CD8-positive, alpha-beta memory T cell (primary cell): ENCODE measurements at places on chromosomes 3 and 15.

DNA sequence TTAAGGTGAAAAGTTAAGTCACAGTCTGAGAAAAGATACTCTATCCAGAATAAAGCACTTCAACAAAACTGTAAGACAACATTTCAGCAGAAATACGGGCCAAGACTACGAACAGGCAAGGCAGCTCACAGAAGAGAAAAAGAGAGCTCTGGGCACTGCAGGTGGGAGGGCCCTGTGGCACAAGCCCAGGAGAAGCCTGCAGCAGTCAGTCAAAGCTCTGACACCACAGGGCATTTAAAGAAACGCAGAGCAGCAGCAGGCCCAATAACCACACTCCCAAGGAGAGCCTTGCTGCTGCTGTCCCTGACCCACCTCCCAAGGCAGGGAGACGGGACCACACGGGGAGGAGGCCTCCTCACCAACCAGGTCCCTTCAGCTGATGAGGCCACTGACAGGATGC lies 19.2 kb downstream of the CHSY1 start:
- DNase-seq: no peak

GRCh38 chr3:126439968-126440708 lies 35.6 kb downstream of the ZXDC start:
- no peak for DNase-seq

- DNase-seq: no peak
Measured at GRCh38 chr3:43883729-43884396, 193.1 kb downstream of the ABHD5 start.

- no peak for DNase-seq
Measured at GRCh38 chr3:121895121-121895520, 920 bp downstream of the SLC15A2 start.

DNA sequence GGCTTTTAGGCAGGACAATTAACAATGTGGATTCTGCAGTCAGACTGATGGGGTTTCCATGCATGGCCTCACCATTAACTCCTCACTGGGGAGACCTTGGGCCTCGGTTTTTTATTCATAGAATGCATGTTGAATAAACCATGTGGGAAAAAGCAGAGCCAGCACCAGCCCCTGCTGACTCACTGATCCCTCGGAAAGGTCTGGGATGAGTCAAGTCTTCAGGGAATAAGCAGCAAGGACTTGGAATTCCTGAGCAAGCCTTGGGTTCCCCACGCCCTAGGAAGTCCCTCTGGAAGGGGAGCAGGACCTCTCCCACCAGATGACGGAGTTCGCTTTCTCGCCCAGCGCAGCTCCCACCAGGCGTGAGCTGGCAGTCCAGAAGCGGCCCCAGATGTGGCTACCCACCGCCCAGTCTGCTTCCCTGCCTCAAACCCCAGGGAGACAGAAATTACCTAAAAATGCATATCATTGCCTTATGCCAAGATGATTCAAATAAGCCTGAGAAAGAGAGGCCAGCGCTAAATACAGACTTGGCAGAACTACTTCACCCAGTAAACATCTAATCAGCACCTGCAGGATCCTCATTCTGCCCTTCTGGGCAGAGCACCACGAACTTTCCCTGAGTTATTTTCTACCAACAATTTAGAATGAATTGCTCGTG lies 45.4 kb downstream of the BTD start:
- no peak for DNase-seq

DNA sequence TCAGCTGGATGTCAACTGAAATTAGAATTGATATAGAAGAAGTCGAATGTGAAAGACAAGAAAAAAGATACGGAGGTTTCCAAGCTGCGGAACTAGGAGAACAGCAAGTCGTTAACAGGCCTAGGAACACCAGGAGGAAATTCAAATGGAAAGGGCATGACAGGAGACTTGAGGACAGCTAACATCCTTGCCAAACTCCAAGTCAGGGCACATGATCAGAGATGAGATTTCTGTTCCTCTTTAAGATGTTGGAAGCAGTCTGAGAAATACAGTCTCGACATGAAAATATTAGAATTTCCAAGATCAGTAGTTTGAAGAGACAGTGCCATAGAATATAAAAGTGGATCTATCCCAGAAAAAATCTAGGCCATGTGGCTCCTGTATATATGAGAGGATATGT lies 5.0 kb downstream of the MYO5A start:
- no peak for DNase-seq

- DNase-seq: no peak
Measured at GRCh38 chr15:77696871-77697270, 64.2 kb upstream of the LINGO1 start.

DNA sequence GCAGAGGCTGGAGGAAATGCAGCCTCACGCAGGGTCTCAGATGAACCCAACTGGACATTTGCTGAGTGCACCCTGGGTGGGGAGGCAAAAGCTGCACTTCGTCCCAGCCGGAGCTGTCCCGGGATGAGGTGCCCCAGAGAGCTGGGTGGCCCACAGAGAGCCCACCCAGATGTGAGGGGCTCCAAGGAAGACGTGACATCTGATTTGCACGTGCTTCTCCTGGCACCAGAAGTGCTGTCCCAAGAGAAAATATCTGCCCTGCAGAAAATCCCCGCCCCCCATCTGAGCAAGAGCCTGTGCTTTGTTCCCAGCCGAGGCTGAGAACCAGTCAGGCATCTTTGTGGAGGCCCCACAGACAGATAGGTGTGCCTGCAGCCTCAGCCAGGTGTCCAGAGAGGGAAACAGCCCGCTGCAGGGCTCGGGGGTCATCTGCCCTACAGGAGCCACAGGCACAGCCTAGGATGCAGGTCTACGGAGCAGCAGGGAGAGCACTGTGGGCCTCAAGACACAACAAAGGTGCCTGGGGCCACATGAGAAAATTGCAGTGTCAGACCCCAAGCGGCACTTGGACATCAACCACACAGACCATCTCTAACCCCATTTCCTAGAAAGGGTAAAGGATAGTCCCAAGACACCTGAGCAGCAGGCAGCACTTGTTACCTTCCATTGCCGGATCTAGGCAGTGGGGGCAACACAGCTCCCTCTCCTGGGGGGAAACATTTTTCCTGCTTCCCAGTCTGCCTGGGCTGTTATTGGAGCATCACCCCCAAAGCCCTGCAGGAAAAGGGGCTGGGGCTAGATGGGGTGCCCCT lies 5.8 kb downstream of the TMIE start:
- peak; percentile 31 for DNase-seq
